ENCODE measurements at places on chromosomes 13 and 19. TPM values are rescaled to one million over a fixed set of nuclear protein-coding genes. Genes with fewer than 3 reads are reported as not detected.

GRCh38 chr13:28641600-28641926, 17.4 kb upstream of the POMP start:
- DNase-seq, result no peak

The RGL3 gene
- total RNA-seq, result 2.2 TPM

- DNase-seq, result no peak
Observed at GRCh38 chr19:13888281-13888680, 11.3 kb downstream of the NANOS3 start.

GRCh38 chr19:54660964-54661363, 1.8 kb upstream of the LILRB4 start:
- no peak for DNase-seq

GRCh38 chr19:17458970-17459369, 1.8 kb downstream of the NXNL1 start:
- DNase-seq, result no peak

DNA sequence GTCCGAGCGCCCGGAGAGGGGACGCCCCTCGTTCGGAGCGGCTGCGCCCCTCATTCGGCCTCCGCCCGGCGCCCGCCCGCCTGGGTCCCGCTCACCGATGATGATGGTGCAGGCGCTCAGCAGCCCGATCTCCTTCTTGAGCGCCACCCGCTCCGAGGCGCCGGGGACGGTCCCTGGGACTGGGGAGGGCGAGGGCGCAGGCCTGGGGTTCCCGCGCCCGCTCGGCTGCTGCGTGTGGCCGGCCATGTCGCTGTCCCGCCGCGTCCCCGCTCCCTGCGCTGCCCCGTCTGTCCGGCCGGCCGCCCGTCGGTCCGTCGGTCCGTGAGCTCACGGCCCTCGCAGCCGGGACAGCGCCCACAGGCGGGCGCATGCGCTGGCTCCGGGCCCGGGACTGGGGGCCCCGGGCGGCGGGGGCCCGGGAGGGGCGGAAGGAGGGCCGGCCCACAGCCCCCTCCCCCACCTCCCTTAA, at the start of gene SLC7A10:
SLC7A10 (minus strand) TSS at position 393 of the 469 bp plus-strand sequence; CDS start at position 246, 147 bp downstream.
- no peak for DNase-seq

The CRLF1 gene
- 66.3 TPM for total RNA-seq

DNA sequence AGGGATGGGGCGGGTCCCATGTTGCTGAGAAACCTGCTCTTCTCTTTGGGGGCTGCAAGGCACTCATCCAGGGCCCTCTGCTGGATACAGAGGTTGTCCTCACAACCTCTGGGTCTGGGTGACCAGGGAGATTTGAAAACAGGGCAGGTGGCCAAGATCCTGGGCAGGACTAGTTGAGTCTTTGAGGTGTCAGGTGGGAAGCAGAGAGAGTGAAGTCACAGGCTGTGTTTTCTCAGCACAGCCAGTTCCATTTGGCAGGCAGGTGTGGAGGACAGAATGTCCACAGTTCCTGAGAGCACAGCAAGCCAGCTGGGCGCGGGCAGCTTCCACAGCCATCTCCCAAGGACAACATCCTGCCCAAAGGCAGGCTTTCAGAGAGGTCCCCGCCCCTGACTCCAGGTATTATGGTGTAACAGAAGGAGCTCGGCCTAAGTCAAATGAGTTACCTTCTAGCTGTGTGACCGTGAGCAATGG, 118.8 kb downstream of the NUFIP1 start:
- no peak for DNase-seq

The ERICH4 gene
- not detected for total RNA-seq

DNA sequence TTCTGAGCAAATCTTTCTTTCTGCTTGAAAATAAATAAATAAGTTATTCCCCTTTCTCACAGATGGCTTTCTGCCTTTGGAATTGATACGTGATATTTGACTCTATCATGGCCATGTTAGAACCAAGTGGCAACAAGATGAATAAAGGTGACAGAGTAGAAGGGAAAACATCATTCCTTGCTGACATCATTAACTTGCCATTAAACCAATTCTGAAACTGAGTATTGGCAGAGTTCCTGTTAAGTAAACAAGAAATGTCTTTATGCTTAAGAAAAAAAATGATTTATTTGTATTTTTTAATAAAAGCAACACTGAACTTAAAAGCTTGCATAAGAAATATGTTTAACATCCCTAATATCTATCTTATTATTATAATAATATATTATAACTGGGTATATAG, 828.1 kb downstream of the PCDH9 start:
- no peak for DNase-seq

DNA sequence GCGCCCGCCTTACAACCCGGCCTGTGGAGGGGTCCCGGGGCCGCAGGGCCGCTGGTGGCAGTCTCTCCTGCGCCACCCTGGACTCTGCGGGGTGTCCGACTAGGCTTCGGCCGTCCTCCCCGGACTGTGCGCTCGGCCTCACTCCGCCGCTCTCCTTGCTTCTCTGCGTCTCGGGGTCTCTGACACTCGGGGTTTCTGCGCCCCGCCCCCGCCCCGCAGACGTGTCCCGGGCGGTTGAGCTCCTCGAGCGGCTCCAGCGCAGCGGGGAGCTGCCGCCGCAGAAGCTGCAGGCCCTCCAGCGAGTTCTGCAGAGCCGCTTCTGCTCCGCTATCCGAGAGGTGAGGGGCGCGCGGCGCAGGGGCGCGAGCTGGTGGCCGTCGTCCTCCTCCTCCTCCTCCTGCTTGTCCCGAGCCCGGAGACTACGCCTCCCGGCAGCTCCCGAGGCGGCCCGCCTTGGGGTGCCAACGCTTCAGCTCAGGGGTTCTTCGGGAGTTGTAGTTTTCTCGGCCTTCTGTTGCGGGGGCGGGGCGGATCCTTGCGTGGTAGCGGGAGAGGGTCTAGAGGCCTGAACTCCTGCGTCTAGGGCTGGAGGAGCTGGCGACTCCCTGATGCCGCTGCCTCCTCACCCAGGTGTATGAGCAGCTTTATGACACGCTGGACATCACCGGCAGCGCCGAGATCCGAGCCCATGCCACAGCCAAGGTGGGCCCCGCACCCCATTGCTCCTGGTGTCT, 627 bp downstream of the LIN7B start:
- DNase-seq, result no peak

DNA sequence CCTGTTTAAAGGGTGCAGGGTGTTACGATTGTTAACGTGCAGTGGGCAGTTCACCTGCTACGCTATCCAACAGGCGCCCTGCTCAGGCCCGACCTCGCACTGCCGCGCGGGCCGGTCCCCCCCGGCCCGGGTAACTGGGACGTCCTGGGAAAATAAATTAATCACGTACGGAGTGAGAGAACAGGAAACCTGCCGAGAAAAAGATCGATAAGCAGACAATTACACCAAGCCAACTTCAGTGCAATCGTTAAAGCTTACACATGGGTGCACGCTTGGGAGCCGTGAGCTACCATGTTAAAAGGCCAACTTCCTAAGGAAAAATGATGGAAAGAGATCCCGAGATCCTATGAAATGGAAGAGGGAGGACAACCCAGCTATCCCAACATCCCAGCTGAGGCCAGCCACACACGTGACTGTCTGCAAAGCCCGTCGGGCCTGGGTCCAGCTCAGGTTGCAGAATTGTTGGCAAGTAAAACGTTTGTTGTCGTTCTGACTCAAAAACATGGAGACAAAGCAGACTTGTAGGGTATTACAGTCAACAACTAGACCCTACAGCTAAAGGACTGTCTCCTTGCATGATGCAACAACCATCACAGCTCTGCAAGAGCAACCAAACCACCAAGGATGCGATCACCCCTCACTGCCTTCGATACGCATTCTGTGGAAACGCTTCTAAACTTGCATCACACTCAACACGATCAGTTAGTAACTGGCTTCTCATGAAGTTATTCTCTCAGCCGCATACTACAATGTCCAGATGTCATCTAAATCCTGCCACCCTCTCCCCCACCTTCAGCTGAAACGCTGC, 741 bp upstream of the TUBGCP3 start:
- DNase-seq, result no peak

The ZNF541 gene
- total RNA-seq, result not detected

GRCh38 chr13:98513837-98514236, 63.1 kb downstream of the STK24 start:
- DNase-seq, result no peak

The NKPD1 gene
- total RNA-seq, result not detected

GRCh38 chr13:95756072-95756471, 79.1 kb downstream of the DNAJC3 start:
- no peak for DNase-seq

- peak; percentile 88 for DNase-seq
Observed at GRCh38 chr13:112619730-112620631, 32.0 kb upstream of the TUBGCP3 start.

DNA sequence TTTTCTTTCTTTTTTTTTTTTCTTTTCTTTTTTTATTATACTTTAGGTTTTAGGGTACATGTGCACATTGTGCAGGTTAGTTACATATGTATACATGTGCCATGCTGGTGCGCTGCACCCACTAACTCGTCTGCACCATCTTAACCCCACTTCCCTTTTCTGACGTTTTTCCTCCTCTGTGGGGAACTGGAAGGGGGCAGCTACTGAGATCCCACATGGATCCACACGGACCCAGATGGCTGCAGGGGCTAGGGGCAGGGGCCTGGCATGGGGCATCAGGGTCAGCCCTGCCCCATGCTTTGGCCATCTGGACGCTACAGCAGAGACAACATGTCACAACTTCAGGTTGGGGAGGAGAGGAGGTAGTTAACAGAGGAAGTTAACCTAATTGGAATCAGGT, 54.3 kb downstream of the RUBCNL start:
- no peak for DNase-seq

The SLC6A16 gene
- 4.1 TPM for total RNA-seq

The FCER2 gene
- total RNA-seq, result not detected

DNA sequence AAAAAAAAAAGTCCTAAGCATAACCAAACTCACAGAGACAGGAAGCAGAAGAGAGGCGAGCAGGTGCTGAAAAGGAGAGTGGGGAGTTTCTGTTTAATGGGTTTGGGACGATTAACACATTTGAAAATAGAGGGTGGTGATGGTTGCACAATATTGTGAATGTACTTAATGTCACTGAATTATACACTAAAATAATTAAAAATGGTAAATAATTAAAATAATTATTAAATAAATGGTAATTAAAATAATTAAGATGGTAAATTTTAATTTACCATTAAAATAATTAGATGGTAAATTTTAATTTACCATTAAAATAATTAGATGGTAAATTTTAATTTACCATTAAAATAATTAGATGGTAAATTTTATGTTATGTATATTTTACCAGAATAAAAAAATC, 74.8 kb upstream of the XPO4 start:
- no peak for DNase-seq

The GSX1 gene
- not detected for total RNA-seq

GRCh38 chr13:74575729-74576125, 441.5 kb upstream of the KLF12 start:
- DNase-seq, result no peak

DNA sequence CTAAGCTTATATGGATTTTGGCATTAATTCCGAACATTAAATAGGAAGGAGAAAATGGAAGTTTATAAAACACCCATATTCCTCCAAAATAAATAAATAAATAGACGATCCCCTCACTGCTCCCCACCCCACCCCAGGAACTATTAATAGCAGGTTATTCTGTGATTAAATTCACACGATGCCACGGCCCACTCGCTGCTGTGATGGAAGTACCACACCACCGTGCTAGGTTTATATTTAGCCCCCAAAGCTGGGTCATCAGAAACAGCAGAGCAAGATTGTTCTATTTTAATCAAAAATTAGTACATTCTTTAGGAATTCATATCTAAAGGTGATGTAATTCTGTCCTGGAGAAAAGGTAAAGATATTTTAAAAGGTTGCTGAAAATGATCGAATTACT, 65.4 kb downstream of the CCDC70 start:
- no peak for DNase-seq

DNA sequence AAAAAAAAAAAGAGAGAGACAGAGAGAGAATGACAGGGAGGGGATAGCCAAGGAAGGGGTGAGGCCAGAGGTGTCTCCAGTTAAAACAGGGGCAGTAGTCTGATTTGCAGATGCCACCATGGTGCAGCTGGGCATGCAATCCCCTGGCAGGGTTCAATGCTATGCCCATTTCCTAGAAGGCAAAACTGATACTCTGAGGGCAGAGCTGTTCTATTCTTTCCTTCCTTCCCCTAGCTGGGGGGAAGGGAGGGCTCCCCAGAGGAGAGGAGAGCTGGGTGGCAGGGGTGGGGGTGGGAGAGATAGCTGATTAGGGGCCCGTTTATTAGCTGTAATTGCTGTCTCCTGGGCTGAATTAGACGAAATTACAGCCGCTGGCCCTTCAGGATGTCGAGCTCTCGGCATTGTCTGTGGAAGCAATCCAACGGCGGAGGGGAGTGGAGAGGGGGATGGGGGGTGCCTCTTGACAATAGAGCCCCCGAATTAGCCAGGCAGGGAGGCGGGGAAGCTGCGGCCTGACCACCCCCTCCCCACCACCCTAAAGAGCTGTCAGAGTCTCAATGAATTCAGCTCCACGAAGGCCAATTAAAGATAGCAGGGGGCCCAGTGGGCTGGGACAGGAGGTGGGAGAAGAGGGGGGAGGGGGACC, 14.4 kb upstream of the DPP9 start:
- no peak for DNase-seq

- DNase-seq, result peak; percentile 93
Observed at GRCh38 chr19:40529093-40529954, 47.3 kb upstream of the SHKBP1 start.

- no peak for DNase-seq
Observed at GRCh38 chr13:36089130-36089647, 42.0 kb downstream of the DCLK1 start.

DNA sequence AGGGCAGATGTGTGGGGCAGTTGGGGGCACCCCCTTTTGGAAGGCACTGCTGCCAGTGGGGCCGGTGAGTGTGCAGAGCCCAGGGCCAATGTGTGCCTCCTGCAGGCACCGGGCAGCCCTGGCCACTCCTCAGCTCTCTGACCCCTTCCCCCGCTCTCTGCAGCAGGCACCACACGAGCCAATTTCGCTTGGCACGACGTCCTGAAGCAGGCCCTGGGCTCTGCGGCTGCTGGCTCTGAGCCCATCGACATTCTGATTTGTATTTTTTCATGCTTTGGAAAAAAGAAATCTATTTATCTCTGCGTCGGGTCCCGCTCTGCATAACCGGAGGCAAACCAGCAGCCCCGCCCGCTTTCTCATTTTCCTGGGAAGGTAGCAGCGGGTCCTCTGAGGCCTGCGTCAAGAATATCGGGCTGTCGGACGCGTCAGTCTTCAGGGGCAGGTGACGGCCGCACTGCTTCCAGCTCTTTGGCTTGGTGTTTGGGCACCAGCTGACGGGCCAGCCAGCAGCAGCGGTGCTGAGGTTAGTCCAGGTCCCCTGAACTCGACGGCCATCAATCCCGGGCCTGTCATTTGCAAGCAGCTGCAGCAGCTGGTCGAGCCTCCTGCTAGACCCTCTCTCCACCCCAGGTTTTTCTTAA, 134.3 kb downstream of the KDM4B start:
- DNase-seq, result no peak

The FOSB gene
- total RNA-seq, result 10.5 TPM

The LHB gene
- not detected for total RNA-seq

DNA sequence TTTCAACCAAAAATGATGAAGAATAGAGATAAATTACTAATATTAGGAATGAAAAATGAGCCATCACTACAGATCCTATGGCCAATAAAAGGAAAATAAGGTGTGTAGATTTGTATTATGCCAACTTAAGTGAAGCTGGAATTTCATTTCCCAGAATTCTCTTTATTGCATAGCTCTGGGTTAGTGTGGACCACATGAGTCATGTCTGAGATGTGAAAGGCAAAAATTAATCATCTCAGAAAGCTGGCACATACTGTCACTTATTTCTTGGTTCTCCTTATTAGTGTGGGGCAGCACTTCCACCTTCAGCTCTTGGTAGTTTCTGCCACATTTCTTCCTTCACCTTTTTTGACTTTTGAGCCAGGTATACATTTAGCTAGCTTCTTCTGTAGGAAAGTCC, 82.6 kb downstream of the KATNAL1 start:
- no peak for DNase-seq
